ENCODE measurements at places on chromosomes 1 and 21.

DNA sequence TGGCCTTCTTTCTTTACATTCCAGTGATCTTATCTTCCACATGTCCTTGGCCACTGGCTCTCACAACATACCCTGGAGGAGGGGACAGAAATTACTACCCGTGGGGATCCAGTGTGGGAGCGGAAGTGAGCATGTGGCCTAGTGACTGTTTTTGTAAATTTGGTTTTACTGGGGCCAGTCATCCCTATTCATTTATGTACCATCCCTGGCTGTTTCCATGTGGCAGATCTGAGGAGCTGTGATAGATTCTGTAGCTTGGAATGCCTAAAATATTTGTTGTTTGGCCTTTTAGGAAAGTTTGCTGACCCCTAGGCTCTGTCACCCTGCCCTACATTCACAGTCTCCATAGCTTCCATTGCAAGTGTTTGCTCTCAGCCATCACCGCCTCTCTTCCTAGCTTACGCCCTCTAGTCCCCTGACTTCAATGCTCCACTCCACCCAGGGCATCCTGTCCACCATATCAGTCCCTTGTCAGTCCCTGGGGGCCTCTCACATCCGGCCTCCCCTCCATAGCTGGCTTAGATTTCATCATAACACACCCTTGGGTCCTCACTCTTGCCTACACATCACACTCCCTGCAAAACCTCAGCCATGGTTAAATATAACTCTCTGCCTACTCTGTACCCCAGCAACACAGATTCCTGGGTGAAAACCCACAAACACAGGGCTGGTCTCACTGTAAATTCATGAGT is 25.8 kb downstream of the DHCR24 start:
- DNase-seq, result no peak

DNA sequence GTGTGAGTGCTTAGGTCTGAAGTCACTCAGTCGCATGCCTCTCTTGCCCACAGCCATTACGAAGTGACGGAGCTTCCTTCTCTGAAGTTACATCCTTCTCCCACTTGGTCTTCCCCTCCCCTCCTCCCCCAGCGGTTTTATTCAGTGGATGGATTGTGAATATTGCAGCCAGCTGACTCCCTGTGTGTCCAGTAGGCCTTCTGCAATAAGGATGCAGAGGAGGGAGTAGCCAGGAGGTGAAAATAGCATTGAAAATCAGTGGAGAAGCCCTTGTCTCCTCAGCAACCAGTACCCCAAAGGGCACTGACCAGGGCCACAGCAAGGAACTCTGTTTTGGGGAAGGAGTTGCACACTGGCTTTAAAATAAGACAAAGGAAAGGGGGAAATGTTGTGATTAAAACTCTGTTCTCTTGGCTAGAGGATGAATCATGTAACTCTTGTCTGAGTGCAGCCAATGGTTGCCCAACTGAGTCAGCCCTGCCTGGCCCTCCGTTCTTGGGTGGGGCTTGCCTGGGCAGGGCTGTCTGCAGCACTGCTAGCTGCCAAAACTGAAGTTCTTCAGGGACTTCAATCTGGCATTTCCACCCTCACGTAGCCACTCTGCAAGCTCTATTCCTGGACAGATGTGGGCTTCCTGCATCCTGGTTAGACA is 4.3 kb downstream of the S100A10 start:
- DNase-seq, result peak; percentile 46

DNA sequence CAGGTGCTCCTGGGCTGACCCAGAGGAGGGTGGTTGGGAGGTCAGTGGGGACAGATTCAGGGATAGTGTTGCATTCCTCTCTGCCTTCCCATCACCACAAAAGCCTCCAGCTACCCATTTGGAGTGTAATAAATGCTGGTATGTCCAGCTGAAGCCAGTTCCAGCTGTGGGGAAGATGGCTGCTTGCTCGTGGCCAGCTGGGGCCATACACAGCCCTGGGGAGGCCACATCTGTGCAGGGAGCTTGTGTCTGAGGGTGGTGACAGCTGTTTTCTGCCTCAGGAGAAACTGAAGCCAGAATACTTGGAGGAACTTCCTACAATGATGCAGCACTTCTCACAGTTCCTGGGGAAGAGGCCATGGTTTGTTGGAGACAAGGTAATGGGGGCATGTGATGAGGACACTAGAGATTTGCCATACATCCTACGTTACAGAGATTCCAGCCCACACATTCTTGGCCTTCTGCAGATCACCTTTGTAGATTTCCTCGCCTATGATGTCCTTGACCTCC is 2.7 kb downstream of the GSTM4 start:
- DNase-seq, result no peak

- no peak for DNase-seq
Measured at GRCh38 chr21:27424601-27425000, 457.7 kb upstream of the ADAMTS5 start.

DNA sequence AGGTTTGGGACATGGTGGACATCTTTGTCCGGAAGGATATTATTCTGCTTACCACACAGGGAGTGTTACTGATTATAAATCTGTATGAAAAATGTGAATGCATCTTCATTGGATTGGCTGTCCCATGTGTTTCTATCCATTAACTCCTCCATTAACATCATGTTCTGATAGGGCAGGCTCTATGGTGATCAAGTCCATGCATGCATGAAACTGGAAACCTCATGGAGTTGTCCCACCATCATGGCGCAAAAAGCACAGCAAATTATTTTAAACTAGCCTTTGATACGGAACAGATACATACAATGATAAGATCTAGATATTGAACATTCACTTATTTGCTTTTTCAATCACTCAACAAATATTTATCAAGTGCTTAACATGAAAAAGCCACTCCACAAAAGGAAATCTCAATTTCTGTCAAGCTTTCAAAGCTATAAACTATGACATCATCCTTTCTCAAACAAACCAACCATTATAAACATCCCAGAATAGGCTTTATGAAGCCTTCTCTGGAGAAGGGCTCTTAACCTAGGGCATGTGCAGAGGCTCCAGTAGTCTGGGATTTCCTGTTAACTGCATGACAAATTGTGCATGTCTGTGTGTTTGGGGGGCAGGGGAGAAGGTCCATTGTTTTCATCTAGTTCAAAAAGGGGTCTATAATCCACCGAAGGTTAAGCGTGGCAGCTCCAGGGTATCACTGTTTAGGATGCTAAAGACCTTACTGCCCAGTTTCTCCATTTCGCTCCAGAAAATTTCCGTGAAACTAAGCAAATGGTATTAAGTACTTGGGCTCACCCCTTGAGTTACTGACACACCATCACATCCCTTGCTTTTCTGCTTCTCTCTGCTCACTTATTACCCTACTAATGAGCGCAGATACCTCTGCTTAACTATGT is 46.1 kb downstream of the ADAMTS1 start:
- DNase-seq, result no peak

DNA sequence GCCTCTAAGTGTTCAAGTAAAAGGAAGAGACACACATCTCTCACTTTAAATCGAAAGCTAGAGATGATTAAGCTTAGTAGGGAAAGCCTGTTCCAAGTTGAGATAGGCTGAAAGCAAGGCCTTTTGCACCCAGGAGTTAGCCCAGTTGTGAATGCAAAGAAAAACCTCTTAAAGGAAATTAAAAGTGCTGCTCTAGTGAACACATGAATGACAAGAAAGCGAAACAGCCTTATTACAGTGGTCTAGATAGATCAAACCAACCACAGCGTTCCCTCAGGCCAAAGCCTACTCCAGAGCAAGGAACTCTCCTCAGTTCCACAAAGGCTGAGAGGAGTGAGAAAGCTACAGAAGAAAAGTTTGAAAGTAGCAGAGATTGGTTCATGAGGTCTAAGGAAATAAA is 14.9 kb downstream of the TCP10L start:
- DNase-seq, result no peak

- DNase-seq, result no peak
Measured at GRCh38 chr1:86650065-86650464, 54.3 kb upstream of the SH3GLB1 start.

- DNase-seq, result no peak
Measured at GRCh38 chr1:63023171-63023570, 239.2 kb downstream of the ATG4C start.

GRCh38 chr1:198203434-198203833 is 46.6 kb downstream of the NEK7 start:
- no peak for DNase-seq

DNA sequence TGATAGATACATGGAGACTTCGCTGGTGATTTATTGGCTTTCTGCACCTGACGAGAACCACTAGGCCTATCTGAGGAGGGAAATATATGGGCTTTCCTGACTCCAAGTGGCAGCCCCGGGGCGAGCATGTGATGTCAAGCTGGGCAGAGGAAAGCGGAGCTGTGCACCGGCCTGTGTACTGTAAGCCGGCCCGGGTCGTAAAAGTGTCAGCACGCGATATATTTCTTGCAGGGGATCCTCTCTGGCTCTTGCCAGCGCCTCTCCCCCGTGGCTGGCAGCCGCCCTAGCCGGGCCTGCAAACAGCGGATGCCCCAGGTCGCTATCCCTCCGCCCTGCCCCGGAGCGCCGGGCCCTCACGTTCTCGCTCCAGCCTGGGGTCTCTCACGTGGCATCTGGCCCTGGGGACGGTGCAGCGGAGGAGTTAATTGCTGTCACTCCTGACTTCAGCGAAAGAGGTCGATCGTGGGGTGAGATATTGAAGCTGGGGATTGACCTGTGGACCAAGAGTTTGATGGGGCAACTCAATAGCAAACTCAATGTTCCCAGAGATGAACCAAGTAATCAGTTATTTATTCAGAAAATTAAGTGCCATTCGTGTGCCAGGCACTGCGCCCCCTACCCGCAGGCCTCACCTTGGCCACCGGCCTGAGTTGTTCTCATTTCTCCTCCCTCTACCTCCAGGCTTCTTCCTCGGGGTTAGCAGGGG is 41.0 kb upstream of the HAO2 start:
- peak; percentile 1 for DNase-seq

DNA sequence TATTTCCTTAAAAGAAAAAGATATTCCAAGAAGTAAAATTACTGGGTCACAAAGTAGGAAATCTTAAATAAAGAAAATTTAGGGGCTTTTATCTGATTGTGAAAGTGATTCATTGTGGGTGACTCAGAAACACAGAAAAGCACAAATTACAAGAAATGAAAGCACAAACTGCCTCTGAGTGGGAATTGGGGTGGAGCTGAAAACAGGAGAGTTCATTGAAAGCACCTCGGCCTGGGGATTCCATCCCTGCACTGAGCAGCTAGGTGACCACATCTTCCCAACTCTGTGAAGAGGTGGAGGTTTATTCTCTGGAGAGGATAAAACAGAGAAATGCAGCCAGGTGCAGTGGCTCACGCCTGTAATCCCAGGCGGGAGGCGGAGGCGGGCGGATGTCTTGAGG is 7.4 kb downstream of the GJA4 start:
- no peak for DNase-seq

- DNase-seq, result no peak
Measured at GRCh38 chr1:59290193-59290949, 6.5 kb upstream of the FGGY start.

GRCh38 chr1:26785611-26786436 is 1.9 kb upstream of the PIGV start:
- no peak for DNase-seq

DNA sequence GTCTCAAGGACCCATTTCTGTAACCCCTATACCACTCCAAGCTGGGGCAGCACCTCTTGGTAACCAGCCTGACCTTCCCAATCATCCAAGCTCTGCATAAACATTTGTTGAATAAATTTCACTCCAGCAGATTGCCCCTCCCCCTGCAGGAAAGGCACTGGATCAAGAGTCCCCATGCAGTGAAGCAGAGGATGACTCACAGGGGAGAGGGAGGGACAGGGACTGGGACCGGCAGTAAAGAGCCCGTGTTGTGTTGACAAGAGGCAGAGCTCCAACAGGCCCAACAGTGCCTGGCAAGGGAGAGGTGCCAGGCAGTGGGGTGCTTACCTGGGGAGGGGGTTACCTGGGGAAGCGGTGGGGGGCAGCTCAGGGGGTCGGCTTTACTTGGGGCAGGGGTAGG is 32.3 kb downstream of the SLC9A1 start:
- no peak for DNase-seq

DNA sequence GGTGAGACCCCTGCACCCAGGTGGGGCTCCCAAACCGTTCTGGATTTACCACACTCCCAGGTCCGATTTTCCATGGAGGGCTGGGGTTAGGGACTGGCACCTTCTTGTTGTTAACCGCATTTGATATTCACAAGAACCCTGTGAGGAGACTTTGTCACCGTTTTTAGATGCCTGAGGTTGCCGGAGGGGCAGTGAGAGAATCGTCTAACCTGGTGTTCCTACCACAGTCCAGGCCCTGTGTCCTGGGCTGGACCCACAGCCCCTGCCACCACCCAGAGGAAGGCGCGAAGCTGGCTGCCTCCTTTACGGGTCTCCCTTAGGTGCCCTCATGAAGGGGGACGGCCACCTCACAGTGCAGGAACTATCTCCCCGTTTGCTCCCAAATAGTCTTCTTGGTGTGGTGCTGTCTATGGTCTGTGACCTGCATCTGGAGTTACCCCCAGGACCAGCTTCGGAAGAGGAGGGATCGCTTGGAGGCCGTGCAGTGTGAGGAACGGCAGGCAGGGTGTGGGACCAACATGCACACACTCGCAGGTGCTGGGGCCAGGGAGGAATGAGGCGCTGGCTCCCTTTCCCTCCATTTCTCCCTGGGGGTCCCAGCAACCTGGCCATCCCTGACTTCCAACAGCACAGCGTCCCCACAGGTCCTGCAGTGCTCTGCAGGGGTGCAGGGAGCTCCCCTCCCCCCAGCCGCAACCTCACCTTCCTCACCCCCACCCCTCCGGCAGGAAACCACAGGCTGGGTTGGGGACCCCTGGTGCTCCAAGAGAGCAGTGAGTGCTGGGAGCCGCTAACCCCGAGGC is 7.0 kb downstream of the SIM2 start:
- DNase-seq, result no peak

DNA sequence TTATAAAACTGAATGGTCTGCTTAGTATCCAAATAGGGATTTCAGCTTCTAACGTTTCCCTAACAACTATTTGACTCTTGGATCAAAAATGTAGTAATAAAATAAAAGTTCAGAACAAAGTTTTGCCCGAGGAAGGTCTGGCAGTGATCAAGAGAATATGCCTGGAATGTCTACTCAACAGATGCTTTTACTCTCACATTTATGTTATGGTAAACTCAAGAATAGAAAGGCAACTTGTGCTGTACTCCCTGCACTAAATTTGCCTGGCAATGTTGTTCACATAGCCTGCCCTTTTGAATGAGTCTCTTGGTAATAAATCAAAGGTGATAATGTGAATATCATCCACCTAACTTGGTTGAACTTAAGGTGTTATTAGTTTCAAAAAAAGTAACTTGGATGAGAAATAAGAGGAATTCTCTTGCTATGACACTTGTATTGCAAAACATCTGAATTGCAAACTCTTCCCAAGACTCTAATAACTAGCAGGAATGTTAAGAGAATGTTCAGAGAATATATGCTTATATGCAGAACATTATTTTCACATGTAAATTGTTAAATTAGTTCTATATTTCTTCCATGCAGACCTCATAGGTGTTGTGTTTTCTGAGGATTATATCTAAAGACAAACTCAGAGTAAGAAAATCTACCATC is 215.8 kb downstream of the COL24A1 start:
- DNase-seq, result no peak

- DNase-seq, result no peak
Measured at GRCh38 chr1:9291914-9292360, 757 bp upstream of the SPSB1 start.
